ENCODE measurements at places on chromosomes 3 and 15.

DNA sequence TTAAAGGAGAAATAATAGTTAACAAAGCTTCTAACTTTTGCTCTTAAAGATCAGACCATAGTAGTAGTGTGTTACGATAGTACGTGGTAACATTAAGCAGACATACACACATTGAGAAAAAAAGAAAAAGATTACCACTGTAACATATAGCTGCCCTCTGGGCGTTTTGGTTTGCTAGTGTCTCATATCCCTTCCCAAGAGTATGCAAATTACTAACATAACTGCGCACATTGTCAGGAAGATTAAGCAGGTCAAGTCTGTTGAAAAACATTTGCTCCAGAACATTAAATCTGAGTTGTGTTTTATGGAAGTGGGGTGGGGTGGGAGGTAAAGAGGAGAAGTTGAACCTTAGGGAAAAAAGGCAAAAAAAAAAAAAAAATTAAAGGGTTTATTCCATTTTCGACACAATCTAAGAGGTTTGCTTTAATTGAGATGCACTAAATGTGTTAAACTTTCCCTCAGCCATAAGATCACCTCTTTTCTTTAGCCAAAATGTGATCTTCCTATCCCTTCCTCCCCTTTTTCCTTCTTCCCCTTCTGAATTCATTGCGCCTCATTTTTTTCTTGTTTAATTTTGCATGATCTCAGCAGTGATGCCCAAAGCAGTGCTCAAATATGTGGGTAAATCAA, 1.5 kb upstream of the LRIG1 start:
- no peak for DNase-seq

GRCh38 chr3:189282741-189283140, 111.0 kb downstream of the TPRG1 start:
- no peak for DNase-seq

GRCh38 chr3:162367429-162368260, 871.0 kb downstream of the OTOL1 start:
- no peak for DNase-seq

DNA sequence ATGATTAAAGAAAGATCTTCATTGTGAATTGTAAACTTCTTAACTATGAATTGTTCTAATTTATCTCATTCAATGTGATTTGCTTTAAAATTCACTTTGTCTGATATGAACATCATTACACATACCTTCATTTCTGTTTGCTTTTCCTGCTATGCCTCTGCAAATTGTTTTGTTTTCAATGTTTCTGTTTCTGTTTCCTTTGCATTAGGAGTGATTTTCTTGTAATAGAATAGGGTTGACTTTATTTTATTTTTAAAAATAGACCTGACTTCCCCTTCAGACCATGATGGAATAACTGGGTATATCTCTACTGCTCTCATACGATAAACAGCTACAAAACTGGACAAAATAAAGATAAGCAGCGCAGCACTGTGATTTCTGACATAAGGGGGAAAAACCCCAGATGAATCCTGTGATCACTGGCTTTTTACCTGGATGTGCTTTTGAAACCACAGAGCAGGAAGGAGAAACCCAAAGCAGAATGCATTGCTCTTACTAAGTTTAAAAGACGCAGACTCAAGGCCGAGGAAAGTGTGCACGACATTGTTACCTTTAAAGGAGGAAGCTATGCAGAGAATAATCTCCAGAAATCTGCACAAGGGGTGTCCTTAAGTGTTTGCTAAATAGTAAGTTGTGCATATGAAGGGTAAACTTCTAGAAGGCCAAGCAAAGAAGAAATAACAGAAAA, 420.2 kb downstream of the TBC1D5 start:
- no peak for DNase-seq

- no peak for DNase-seq
Observed at GRCh38 chr3:89260721-89261120, 153.3 kb downstream of the EPHA3 start.

GRCh38 chr15:40873694-40874561, at the start of gene RHOV:
Gene RHOV, minus strand, starts transcription at chr15:40874234. Its CDS starts 95 bp downstream, at chr15:40874139.
- peak; percentile 92 for DNase-seq

- no peak for DNase-seq
Observed at GRCh38 chr3:124939661-124940060, 5.1 kb upstream of the MUC13 start.

DNA sequence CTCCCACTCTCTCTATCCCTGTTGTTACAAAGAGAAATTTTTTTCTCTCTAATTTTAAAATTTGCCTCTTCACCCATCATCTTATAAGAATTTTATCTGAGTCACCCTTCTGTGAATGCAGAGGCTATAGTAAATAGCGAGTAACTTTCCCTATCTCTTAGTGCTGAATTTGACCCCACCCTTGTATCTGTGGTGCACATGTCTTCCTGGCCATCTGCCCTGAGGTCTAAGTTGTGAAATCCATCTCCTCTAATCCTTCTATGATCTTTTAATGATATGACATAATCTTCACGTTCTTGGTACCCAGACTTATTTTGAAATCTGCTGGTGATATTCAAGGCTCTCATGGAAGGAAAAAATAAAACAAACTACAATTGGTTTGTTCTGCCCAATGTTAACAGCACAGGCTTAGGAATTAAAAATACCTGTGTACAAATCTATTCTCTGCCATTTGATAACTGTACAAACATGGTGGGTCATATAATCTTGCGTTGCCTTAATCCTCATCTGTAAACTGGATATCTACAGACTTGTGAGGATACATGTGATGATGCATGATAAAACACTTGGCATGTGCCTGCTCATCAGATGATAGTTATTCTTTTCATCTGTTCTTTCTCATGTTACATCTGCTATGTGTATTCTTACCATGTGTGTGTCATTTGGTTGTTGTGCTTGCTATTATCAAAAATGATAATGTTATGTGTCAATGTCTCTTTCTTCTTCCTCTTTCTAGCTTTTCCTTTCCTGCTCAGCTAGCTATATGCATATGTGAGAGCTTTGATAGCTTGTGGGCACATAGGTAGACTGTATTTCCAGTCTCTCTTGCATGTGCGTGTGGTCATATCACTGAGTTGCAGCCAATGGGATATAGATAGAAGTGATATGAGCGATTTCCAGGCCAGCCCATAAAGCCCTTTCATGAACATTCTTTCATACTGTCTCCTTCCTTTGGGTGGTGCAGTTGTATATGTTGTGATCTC, 13.7 kb upstream of the CCR3 start:
- DNase-seq = peak; percentile 0

DNA sequence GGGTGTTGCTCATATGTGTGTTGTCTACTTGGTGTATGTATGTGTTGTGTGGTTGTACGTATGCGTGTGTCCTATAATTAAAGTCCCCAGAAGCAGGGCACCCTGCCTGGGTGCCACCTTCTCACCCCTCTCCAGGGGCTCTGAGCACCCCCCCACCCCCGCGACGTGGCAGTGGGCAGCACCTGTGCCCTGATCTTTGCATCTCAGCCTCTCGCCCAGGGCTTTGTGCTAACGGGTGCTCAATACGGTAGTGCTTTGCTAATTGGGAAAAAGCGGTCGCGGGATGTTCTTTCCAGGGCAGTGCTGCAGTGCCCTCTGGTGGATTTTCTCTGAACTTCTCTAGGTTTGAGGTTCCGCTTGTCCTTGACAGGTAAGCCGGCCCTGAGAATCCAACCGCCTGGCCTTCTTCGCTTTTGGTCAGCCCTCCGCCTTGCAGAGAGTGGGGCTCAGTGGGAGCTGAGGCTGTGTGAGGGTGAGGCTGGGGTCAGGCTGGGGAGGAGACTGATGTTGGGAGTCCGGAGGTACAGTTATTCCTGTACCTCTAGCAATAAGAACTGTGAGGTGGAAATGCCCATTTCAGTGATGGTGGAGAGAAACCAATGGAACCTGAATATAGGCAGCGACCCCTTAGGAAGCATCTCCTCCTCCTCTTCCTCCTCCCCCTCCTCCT, 17.6 kb upstream of the EPHB3 start:
- DNase-seq = peak; percentile 84

- DNase-seq = peak; percentile 92
Observed at GRCh38 chr15:52019394-52020220, 588 bp downstream of the MAPK6 start.

DNA sequence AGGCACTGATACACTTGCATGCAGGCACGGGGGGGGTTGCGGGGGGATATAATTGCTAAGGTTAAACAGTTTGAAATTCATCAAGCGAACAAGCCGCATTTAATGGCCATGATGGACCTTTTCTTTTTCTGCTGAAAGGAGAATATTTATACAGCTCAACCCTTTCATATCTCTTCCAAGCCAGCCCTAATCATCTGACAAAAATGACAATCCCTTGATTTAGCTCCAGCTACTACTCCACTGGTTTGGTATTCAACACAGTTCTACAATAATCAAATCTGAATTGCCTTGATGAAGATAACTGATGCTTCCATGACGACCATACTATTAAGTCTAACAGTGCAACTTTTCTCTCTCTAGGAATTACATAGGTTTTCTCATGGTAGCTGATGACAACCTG, 374.9 kb downstream of the PLCL2 start:
- no peak for DNase-seq

DNA sequence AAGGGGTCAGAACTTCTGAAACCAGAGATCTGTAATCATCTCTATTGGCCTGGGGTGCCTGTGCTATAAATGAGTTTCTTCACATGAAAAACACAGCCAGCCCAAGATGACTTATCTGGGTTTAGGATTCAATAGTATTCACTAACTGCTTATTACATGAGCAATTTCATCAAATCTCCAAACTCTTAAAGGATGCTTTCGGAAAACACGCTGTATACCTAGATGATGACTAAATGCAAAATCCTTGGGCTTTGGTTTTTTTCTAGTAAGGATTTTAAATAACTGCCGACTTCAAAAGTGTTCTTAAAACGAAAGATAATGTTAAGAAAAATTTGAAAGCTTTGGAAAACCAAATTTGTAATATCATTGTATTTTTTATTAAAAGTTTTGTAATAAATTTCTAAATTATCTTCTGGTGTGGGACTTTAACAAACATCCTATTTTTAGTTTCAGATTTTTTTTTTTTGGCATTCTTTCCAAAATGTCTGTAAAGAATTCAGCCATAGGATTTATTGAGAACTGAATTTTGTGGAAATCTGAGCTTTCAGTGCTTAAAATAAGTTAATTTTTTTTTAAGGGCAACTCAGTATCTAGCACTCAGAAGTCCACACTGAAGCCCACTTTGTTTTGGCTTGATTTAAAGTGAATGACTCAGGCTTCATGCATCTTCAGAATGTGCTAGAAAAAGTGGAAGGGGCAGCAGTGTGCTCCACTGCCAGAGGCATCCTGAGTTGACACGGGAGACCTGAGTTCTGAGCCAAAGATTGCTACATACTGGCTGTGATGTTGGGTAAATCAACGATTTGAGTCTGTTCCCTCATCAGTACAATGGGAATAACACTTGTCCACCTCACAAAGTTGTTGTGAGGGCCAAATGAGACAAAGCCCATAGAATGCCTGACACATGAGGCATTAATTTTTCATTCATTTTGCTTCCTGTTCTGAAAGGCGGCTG, 18.7 kb downstream of the TMEM43 start:
- no peak for DNase-seq

- DNase-seq = peak; percentile 76
Observed at GRCh38 chr3:27659279-27660021, 62.7 kb downstream of the EOMES start.

DNA sequence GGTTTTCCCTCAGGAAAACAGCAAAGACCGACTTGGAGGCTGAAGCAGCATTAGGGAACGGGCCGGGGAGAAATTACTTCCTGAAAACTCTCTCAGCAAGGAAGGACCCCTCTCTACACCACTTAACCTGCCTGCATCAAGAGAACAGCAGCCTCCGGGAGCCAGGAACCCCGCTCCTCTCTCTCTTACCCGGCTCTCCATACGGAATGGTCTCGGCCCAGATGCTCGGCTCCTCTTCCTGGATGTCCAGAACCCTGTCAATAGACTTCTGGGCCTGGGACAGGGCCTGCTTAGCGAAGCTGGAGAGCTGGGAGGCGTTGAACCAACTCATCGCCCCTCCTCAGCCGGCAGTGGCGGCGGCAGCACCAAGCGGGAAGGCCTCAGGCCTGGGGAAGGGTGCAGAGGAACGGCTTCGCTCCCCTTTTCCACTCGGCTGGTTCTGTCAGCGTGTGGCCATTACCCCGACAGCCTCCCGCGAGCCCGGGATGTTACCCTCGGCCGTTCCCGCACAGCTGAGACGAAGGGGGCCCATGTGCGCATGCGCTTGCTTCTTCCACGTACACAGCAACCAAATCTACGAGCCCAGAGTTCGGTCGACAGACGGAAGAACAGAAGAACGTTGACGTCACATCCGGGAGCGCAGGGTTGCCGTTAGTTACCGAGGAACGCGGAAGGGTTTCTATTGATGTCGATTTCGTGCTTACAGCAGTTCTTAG, at the start of gene TMF1:
TMF1 (minus strand) TSS at position 578 of the 716 bp plus-strand sequence; CDS start at position 331, 247 bp downstream.
- DNase-seq = peak; percentile 96

GRCh38 chr3:83628471-83628870, 1330.3 kb upstream of the CADM2 start:
- no peak for DNase-seq

GRCh38 chr3:46504789-46505188, 7.0 kb downstream of the RTP3 start:
- no peak for DNase-seq

DNA sequence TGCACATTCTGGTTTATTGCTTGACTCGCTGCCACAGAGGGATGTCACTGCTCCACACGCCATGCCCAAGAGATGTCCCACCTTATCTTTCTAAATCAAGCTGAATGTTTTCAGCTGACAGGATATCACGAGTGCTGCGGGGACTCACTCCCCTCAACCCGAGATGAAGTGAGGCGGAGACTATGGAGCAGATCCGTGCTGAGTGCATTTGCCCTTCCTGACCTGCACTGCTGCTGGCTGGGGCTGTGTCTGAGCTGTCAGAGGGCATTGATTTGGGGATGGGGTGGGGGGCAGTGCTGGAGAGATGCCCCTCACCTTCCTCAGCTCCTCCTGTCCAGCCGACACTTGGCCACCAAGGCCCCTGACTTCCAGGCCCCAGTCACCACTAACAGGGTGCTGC, 40.5 kb upstream of the CSPG4 start:
- DNase-seq = no peak

DNA sequence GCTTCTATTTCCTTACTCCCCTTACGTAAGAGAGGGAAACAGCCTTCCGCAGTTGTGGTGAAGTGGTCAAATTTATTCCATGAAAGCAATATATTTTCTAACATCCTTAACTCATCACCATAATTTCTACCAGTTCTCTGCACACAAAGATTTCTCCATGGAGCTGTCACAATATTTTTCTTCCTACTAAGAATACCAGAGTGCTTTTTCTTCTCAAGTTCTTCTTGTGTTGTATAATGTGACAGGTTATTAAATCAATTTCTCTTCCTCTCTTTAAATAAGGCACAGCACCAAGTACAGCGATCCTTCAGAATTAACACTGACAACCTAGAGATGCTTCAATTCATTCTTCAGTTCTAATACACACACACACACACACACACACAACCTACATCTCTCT, 153.0 kb downstream of the CPNE4 start:
- no peak for DNase-seq

- peak; percentile 88 for DNase-seq
Observed at GRCh38 chr3:4978204-4978965, 852 bp upstream of the BHLHE40 start.

- DNase-seq = peak; percentile 35
Observed at GRCh38 chr15:61226361-61227256, 2.5 kb downstream of the RORA start.

- DNase-seq = no peak
Observed at GRCh38 chr15:74220475-74221248, 15.5 kb upstream of the CCDC33 start.

GRCh38 chr3:157088601-157089454, 71.1 kb downstream of the CCNL1 start:
- peak; percentile 100 for DNase-seq

- DNase-seq = no peak
Observed at GRCh38 chr3:8455526-8456411, 45.9 kb upstream of the LMCD1 start.

Measured in D341Med (cell line).